Pancreas (tissue), 10 donors: ENCODE measurements at places on chromosomes 11 and 22.

GRCh38 chr22:42994917-42995562 lies 19.9 kb downstream of the PACSIN2 start:
- DNase-seq = no peak

DNA sequence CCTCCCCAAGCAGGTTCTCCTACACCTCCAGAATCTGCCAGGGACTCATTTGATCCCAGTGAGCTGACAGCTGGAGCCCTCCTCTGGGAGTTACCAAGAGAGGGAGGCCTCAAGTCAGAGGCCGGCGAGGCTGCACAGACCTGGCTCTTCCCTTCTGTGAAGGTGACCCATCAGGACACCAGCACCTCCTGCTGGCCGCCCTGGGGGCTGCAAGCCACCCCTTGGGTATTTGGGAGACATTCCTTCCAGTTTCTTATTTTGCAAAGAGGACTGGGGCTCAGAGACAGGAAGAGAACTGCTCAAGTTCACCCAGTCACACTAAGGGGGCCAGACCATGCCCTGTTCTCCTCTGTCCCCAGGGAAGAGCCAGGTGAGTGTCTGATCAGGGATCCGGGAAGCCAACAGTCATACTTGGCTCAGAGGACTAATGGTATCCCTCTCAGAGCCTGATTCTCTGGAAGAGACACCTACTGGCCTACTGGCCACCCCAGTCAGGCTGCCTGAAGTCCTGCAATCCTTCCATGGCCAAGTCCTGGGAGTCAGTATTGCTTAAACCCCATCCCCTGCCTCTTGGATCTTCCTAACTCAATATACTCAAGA lies 40.5 kb upstream of the RIC3 start:
- no peak for DNase-seq

DNA sequence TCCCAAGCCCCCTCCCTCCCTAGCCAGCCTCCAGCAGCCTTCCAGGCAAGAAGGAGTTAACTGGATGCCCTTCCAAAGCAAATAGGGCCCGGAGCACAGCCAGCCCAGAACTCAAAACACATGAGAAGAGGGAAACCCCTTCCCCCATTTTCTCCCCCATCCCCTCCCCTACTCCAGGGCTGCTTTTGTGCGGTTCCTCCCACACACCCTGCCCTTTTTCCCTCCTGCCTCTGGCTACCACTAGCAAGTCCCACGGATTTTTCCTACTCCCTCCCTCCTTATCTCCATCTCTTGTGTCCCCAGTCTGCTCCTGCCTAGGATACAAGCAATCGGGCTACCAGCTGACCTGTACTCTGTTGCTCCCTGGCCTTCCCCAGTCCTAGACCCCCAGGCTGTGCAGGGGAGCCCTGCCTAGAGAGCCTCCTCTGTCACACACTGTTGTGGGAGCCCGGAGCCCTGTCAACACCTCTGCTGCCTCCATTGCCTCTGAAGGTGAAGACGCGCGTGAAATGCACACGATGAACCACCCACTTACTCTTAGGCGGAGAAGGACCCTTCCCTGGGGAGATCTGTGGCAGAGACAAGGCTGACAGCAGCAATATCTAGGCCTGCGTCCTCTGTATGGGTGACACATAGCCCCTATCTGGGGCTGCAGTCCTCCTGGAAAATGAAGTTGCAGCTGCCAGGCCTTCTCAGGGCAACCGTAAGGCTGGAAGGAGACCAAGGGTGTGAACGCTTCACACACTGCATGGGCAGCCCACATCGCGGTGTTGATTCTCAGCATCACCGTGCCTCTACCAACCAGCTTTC lies 282.8 kb downstream of the MN1 start:
- no peak for DNase-seq

DNA sequence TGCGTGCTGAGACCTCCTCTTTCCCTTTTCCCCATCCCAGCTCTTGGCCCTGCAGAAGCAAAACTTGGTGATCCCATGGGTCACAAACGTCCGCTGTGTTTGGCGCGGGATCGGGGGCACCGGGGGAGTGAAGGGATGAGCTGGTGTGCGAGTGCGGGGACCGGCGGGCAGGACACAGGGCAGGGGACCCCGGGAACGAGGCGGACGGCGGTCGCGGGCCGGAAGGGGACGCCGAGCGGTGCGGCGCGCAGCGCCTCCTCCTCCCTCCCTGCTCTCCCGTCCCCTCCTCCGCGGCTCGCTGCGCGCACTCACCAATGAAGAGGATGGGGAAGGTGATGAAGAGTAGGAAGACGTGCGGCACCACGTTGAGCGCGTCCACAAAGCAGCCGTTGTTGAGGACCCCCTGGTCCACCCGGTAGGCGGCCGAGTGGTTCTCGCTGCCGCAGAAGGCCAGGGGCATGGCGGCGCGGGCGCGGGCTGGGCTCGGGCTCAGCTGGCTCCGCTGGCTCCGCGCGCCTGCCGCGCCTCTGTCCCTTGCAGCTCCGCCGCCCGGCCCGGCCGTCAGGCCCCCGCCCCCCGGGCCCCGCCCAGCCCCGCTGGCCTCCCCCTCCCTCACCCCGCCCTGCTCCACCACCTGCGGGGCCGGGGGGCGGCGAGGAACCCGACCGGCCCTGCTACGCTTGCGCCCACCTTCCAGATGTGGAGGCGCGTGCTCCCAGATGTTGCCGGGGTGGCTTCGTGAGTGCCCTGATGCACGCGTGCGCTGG lies at the start of gene ABCC8:
Gene ABCC8 (minus strand): TSS at position 529 of the 767 bp plus-strand sequence. CDS start 69 bp downstream, at position 460.
- DNase-seq = no peak

- peak; percentile 21 for DNase-seq
These were observed 76.2 kb upstream of the VPREB1 start for GRCh38 chr22:22168190-22168940.

GRCh38 chr11:95296621-95297025 lies 65.6 kb upstream of the SESN3 start:
- DNase-seq = no peak

- peak; percentile 55 for DNase-seq
These were observed 426.8 kb downstream of the TBC1D22A start for GRCh38 chr22:47189056-47189916.

GRCh38 chr11:5665051-5665570 lies 19.8 kb downstream of the TRIM5 start:
- DNase-seq = no peak

DNA sequence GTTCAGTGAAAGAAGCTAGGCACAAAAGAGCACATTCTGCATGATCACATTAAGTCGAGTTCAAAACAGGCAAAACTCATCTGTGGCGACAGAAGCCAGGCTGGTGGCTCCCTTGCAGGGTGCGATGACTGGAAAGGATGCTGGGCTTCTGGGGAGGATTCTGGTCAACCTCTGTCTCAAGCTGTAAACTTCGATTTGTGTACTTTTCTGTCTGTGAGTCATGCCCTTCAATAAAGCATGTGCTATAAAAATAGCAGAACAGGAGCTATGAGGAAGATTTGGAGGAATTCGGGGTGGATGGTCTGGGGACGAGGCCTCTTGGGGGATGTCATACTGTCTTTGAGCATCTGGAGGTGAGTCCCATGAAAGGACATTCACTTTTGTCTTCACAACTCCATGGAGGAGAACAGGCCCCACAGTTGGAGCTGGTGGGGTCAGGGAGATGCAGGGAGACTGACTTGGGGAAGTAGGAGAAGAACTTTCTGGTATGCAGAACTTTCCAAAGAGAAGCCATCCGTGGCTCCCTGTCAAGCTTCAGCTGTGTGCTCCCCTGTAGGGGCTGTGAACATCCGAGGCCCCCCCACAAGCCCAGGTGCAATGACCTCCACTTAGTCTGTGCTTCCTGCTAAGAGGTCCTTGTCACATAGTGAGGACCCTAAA lies 77.8 kb upstream of the LINC01488 start:
- no peak for DNase-seq

DNA sequence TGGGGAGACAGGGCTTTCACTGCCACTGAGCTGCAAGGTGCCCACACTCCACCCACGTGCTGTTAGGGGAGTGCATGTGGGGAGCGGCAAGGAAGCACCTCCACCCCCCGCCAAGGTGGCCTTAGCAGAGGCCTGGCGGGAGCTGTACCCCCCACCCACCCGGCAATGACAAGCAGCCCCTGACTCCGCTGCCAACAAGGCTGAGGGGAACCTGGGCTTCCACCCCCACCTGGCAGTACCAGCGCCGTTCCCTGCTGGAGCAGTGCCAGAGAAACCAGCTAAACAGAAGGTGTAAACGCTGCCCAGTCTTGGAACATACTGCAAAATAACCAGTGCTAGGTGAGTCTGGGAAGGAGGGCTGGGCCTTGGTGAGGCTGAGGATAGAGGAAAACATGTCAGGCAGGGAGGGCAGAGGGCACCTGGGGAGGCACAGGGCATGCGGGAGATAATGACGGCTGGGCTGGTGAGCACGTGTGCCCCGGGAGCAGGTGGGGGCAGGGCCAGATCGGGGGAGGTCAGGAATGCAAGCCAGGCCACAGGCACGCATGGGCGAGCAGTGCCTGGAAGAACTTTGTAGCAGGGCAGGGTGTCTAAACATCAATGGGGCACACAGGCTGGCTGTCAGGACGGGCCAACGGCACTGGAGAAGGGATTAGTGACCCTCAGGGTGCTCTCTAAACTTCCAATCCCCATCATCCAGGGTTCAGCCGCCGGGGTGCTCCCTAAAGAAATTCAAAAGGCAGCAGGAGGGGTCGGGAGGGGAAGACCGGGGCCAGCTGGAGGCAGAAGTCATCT lies 6.6 kb downstream of the CERK start:
- DNase-seq = peak; percentile 96

DNA sequence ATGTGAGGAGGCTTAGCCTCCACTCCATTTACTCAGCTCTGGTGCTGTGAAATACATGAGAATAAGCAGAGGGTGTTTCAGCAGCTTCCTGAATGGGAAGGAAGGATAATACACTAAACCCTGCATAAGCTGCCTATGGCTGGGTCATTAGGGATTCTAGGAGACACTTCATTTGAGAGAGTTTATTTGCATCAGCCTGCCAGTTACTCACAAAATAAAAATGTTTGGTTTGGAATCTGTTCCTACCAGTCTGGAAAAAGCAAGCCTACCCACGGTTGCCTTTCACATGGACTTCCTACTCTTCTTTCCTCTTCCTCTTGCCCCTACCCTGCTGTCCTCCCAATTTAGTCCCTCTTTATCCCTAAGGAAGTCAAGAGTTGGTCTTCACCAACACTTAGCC lies 20.5 kb downstream of the SLC1A2 start:
- no peak for DNase-seq

- DNase-seq = no peak
These were observed 10.4 kb downstream of the OR52K2 start for GRCh38 chr11:4459500-4459899.

DNA sequence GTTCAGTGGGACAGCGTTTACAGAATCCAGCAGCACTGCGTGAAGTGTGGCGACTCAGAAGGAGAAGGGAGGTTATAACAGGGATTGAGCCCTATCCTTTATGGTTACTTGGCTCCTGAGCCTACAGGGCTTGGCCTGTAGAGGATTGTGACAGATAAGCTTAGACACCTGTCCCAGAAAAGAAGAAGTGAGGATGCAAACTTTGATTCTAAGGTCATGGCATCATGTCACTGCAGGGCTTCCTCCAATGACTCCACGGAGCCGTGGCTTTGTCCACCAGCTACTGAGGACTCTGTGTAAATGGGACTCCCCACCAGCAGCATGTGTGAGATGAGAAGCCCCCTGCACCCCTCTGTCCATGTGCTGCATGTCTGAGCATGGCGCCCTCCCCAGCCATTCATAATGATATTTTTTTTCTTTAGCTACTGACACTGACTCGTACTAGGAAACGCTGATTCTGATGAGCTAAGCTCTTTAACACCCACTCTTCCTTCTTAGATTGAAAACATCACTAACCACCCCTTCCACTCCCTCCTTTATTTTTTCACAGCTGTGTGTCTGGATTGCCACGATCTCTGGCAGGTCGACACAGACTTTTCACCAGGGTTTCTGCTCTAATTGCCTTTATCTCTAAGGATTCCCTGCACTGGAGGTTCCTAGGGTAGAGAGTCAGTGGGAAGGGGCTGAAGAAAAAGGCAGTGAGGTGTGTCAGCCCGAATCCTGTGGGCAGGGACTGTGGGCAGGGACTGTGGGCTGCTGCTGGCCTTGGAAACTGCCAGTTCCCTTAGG lies 65.5 kb upstream of the TTC12 start:
- no peak for DNase-seq

GRCh38 chr11:111386611-111387150 lies 7.6 kb upstream of the POU2AF1 start:
- DNase-seq = no peak

DNA sequence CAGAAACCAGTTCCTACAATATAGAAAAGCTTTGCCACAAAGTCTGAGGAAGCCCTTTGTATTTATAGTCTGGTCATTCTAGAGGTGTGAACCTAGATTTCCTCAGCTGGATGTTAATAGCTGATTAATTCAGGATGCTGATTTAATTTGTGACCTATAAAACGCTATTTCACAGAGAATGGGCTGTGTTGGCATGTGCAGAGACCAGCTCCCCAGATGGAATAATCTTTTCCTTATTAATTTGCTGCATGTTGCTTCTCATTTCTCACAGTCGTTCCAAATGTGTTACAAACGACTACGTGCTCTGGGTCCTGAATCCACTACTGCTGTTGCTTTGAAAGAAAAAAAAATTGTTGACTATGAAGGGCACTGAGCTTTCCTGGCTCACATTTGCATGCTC lies 49.3 kb downstream of the BDNF start:
- DNase-seq = no peak

DNA sequence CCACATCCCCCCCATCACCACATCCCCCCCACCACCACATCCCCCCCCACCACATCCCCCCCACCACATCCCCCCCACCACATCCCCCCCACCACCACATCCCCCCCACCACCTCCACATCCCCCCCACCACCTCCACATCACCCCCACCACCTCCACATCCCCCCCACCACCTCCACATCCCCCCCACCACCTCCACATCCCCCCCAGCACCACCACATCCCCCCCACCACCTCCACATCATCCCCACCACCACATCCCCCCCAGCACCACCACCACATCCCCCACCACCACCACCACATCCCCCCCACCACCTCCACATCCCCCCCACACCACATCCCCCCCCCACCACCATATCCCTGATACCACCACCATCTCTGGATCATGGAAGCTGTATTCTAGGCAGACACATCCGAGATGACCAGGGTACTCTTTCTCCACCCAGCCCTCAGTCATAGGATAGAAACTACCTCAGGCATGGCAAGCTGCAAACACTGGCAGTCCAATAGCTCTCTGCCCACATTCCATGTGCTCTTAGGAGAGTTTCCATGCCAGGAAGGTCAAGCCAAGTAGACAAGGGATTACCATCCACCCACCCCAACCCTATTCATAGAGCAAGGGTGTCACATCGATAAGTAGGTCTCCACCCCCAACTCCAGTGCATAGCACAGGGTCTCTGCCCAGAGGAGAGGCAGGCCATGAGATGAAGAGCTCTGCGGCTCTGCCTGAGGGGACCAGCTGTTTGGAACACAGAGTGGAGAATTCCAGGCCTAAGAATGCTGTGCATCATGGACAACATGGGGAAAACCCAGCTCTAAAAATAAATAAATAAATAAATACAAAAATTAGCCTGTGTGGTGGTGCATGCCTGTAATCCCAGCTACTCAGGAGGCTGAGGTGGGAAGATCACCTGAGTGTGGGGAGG lies 33.0 kb upstream of the TEAD1 start:
- DNase-seq = no peak

GRCh38 chr11:32219320-32219719 lies 128.4 kb downstream of the RCN1 start:
- no peak for DNase-seq

GRCh38 chr11:26571861-26572654 lies at the start of gene MUC15:
TSS of gene MUC15 (minus strand) at chr11:26572263. CDS start at chr11:26567094, 5,169 bp downstream.
- no peak for DNase-seq

- no peak for DNase-seq
These were observed 17.4 kb upstream of the TMEM135 start for GRCh38 chr11:87020336-87020735.
